NCI-H82 (cell line): ENCODE measurements at places on chromosomes 2 and 18.
A peak's percentile ranks its signal among the peaks of the same experiment; 100 is the strongest.

GRCh38 chr2:120878970-120879369 lies 143.3 kb downstream of the GLI2 start:
- DNase-seq: no peak

DNA sequence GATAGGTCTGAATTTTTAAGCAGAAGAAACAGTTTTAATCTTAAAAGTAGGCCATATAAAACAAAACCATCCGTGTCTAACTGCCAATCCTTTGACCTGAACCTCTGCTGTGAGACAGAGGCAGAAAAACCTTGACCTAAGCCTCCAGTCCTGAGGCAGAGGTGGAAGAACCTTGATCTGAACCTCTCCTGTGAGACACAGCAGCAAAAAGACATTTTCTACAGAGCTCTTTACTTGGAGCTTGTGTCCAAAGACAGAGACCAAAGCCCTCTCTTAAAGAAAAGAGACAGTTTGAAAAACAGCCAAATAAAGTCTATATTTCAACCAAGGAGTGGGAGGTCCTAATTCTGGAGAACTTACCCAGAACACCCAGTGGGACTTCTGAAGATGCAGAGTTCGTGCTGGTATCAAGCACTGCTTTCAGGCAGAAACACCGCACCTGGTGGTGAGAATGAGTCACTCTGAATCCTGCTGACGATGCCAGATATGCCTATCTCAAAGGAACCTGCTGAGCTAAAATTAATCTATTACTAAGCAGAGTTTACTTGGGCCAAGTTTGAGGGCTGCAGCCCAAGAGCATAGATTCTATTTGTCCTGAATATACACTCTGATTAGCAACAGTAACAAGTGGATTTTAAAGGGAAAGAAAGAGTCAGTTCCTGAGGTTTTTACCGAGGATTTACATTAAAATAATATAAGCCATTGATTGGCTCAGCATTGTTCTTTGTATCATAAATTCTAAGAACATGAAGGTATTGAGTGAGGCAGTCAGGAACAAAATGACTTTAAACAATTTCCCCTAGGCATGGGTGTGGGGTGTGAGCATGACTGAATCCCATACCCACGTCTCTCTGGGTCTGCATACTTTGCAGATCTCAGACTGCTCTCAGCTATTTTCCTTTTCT lies 806.4 kb downstream of the TRIB2 start:
- no peak for DNase-seq

- DNase-seq: no peak
Measured at GRCh38 chr2:27306573-27307286, 1.5 kb downstream of the UCN start.

DNA sequence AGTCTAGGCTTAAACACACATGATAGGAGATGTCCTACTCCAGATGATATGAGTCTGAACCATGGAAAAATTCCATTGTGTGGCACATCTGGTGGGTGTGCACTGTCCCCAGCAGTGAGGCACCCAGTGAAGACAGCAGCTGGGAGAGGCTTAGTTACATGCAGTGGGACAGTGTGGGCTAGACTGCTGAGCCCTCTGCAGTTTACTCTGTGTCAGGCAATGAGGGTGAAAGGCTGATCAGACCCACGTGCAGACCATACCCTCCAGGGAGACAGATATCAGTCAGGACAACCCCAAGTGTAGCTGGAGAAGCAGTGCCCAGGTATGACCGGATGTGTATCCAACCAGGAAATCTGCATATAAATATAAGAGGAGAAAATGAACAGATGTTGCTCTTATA lies 13.4 kb downstream of the IL37 start:
- peak; percentile 16 for DNase-seq

DNA sequence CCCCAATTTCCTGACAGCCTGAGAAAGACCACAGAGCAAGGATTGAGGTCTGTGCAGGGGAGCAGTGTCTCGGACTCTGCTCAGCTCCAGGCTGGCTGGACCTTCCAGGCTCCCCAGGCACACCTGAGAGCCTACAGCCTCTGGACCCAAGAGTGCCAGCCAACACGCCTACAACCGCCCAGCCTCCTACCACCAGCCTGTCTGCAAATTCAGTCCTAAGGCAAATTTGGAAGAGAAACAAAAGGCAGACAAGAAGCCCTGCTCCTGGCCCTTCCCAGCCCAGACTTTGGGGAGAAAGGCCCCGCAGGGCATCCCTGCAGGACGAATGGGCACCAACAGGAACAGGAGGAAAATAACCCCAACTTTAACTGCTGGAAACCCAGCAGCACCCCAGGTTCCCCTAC lies 1.9 kb downstream of the HS6ST1 start:
- no peak for DNase-seq

DNA sequence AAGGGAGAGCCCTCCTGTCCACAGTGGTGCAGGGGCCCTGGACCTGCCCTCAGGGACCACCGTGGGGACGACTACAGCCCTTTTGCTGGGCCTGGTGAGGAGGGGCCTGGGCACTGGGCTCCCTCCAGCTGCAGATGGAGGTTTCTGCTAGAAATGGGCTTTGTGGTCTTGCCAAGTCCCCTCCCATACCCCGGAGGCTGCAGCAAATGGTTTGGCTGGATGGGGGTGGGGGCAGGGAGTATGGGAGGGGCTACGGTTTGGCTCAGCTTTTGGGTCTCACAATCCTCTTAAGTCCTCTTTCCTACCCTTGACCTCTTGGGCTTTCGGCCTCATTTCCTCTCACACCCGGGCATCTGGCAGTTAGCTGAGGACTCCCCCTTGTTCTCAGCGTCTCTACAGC lies 21.7 kb downstream of the TET3 start:
- DNase-seq: peak; percentile 92
